Activated CD8-positive, alpha-beta memory T cell treated with anti-CD3 and anti-CD28 coated beads, Interleukin-2, amount 10 ng/mL, durations not matched to agents 7 days and 5 days (primary cell): ENCODE measurements at places on chromosomes 4 and X.

DNA sequence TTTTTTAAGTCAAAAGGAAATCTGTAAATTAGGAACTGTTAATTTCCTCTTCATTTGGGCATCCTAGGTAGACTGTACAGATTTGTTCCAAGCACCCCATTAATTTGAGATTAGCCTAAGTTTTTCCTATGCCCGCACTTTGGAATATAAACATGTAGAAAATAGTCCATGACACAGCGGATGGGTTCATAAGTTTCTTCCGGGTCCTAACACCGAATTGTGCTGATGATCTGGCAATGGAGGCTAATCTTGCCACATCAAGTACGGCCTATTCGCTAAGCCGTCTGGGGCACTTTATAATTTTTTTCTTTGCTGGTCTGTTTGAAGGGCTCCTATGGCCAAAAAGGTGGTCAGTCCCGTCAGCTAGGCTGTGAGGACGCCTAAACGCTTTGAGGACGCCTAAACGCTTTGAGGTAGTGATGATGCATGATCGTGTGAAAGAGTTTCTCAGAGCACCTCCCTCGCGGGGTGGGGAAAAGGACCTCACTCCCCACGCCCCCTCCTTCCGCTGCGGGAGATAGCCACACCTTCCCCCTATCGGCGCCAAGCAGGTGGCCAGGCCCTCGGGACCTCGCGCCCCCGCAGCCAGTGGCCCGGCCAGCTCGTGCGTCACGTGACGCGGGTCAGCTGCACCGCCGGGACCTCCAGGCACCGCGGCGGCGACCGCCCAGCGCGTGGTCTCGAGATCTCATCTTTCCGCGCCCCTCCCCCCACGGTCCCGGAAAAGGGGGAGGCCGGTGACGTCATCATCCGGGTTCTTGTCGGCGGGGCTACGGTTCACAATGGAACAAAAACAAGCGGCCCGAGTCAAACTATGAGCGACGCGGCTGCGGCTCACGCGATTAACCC lies 977 bp upstream of the USP9X start:
- no peaks in the 10 kb centered on the region for H3K27me3 ChIP-seq
- H3K4me3 ChIP-seq = peak overlapping the region; percentile 87
- peak overlapping the region; percentile 99 for H3K27ac ChIP-seq
- DNase-seq = peak; percentile 95

DNA sequence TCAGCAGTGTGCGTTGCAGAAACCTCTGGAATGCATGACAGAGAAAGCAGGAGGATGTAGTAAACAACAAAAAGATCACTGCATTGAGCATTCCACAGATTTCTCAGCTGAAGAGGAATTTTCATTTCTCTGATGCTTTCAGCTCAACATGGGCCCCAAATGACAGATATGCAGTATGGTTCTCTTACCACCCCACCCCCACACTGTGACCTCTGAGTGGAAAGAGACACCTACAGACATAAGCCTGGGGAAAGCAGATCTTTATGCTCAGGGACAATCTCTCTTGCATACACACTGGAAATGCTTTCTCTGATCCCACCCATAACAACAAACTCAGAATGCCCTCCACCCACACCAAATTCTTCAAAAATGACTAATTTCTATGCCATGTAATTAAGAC lies 983.7 kb upstream of the LCORL start:
- H3K4me3 ChIP-seq = no peak overlapping the region
- H3K4me1 ChIP-seq = no peaks in the 10 kb centered on the region

DNA sequence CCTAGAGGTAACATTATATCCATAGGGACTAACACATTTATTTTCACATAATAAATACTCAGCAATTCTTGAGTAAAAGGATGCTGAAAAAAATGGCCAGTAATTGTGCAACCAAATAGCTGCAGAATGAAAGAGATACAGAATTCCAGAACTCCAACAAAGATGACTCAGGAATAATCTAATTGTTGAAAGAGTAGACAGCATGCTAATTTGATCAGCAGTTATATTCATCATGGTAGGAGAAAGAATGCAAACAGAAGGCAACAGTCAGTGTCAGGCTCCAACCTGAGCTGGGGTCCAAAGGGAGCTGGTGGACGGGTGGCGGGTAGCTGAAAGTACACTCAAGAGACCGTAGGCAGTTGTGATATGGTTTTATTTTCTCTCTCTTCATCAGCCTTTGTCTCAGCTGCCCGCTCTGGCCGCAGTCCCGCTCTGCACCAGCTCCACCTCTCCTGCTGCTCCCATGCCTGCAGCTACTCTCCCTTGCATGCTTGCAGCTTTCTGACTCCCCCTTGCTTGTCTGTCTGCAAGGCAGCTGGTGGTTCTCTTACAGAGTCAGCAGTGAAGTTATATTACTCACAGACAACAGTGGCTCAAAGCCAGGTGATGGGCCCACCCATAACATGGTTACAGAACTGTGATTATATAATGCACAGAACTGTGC lies 1150.1 kb downstream of the STIM2 start:
- no peak overlapping the region for H3K27ac ChIP-seq
- no peak overlapping the region for H3K4me3 ChIP-seq
- DNase-seq = no peak
- no peaks in the 10 kb centered on the region for H3K36me3 ChIP-seq
- no peaks in the 10 kb centered on the region for H3K4me1 ChIP-seq

DNA sequence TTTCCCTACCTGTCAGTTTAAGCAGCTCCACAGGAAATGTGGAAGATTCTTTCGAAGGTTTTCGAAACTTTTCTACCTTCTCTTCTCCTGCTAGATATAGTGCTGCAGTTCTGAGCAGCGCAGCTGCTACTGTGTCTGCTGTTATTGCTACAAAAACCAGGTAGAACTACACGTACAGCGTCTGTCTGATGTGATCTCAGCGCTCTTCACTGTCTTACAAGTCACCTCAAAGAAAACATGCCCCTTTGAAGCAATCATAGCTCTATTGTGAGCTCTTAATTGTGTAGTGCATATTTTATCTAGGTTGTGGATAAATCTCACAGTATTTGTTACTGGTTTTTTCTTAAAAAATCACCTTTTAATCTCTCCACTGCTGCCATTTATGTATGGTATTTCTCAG lies 147.6 kb upstream of the BMPR1B start:
- H3K4me3 ChIP-seq = no peak overlapping the region
- no peaks in the 10 kb centered on the region for H3K36me3 ChIP-seq
- DNase-seq = no peak
- H3K27me3 ChIP-seq = no peaks in the 10 kb centered on the region

- peaks cover 4% of the 10 kb centered on the region for H3K36me3 ChIP-seq
- no peak overlapping the region for H3K4me3 ChIP-seq
- H3K4me1 ChIP-seq = peaks cover 5% of the 10 kb centered on the region
- DNase-seq = no peak
- no peaks in the 10 kb centered on the region for H3K27me3 ChIP-seq
These were observed 8.2 kb upstream of the AFF1 start for GRCh38 chr4:86926435-86927086.

- peaks cover 76% of the 10 kb centered on the region for H3K4me1 ChIP-seq
- H3K36me3 ChIP-seq = peaks cover 22% of the 10 kb centered on the region
- peak overlapping the region; percentile 79 for H3K27ac ChIP-seq
These were observed 21.8 kb upstream of the TNIP3 start for GRCh38 chr4:121185960-121186359.

- H3K4me3 ChIP-seq = no peak overlapping the region
- no peak for DNase-seq
- H3K4me1 ChIP-seq = peaks cover 3% of the 10 kb centered on the region
- no peak overlapping the region for H3K27ac ChIP-seq
These were observed 178.4 kb downstream of the ARHGAP10 start for GRCh38 chr4:147910315-147910714.

DNA sequence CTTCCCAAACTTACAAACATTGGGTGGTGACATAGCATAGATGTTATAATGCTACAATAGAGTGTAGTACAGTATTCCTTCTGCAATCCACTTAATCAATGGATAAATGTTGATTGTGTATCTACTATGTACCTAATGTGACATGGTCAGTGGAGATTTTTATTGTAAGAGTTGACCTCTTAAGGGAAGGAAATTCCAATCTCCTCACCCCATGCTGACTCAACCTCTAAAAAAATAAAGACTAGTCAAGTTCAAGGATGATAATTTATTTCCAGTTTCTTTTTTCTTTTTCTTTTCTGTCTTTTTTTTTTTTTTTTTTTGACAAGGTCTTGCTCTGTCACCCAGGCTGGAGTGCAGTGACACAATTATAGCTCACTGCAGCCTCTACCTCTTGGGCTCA lies 206.5 kb upstream of the STS start:
- no peak for DNase-seq
- H3K36me3 ChIP-seq = no peaks in the 10 kb centered on the region
- no peaks in the 10 kb centered on the region for H3K4me1 ChIP-seq
- no peak overlapping the region for H3K27ac ChIP-seq
- no peak overlapping the region for H3K4me3 ChIP-seq
- H3K27me3 ChIP-seq = no peaks in the 10 kb centered on the region

DNA sequence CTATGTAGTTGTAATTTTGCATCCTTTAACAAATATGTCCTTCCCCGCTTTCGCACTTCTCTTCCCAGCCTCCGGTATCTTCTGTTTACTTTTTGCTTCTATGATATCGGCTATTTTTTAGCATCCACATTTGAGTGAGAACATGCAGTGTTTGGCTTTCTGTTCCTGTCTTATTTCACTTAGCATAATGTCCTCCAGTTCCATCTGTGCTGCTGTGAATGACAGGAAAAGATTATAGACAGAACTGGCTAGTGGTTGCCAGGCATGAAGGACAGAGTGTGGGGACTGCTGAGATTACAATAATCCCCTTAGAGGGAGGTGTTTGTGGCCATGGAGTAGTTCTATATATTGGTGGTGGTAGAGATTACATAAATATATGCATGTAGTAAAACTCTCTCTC lies 588.6 kb downstream of the NLGN4X start:
- no peak for DNase-seq
- no peak overlapping the region for H3K27ac ChIP-seq
- H3K27me3 ChIP-seq = no peaks in the 10 kb centered on the region
- no peaks in the 10 kb centered on the region for H3K4me1 ChIP-seq

DNA sequence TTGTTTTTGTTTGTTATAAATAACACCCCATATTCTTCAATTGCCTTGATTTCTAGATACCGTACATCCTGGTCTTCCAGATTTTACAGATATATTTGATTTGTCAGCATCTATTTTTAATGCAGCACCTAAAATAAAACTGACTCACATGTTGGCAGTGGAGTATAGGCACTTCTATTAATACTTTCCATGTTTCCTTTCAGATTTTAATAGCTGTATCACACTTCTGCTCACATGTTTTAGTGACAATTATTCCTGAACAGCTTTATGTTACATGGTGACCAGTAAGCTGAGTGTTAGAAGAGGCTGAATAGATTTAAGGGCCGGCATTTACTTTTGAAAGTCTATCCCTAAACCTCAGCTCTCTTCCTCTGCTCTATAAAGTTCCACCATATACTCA lies 46.1 kb downstream of the C4orf46 start:
- H3K27ac ChIP-seq = no peak overlapping the region
- peaks cover 12% of the 10 kb centered on the region for H3K27me3 ChIP-seq
- no peak for DNase-seq
- no peaks in the 10 kb centered on the region for H3K36me3 ChIP-seq
- no peak overlapping the region for H3K4me3 ChIP-seq
- no peaks in the 10 kb centered on the region for H3K4me1 ChIP-seq

DNA sequence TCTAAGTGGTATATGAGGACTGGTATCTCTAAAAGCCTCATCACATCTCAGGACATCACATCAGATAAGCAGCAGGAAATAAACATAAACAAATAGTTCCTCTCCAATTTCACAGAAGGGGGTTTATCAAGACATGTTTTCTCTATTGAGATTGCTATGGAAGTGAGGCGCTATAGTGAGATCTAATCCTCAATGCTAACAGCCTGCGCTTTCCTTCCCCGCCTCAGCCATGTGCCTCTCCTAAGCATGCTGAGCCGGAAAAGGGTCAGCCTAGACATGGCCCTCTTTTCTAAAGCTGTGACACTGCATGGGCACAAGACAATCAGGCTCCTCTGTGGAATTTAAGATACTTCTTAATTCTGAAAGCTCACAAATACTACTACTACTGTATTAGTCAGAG lies 286.1 kb downstream of the INPP4B start:
- H3K4me1 ChIP-seq = peaks cover 19% of the 10 kb centered on the region
- no peaks in the 10 kb centered on the region for H3K36me3 ChIP-seq
- no peak overlapping the region for H3K27ac ChIP-seq
- DNase-seq = no peak
- no peaks in the 10 kb centered on the region for H3K27me3 ChIP-seq

- H3K4me3 ChIP-seq = peak overlapping the region; percentile 80
- peaks cover 39% of the 10 kb centered on the region for H3K4me1 ChIP-seq
- DNase-seq = no peak
- peaks cover 28% of the 10 kb centered on the region for H3K36me3 ChIP-seq
These were observed 1.2 kb upstream of the CDK16 start for GRCh38 chrX:47217121-47217851.

DNA sequence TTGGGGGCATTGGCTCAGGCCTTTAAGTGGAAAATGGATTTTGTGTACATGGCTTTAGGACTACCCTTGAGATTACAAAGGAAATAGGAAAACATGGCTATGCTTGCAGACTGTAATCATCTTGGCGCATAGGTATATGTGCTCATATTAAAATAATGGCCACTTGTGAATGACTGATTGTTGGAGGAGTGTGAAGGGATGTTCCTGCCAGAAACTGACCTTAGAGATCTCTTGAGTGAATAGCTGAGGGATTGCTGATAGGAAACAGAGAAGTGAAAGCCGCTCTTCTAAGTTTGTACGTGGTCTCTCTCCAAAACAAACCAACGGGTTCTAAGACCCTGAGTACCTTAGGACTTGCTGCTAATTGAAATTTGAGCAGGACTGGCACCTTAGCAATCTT lies 186.0 kb downstream of the MGST2 start:
- H3K4me3 ChIP-seq = no peak overlapping the region
- peaks cover 36% of the 10 kb centered on the region for H3K27me3 ChIP-seq
- H3K36me3 ChIP-seq = no peaks in the 10 kb centered on the region
- H3K27ac ChIP-seq = no peak overlapping the region
- no peak for DNase-seq

DNA sequence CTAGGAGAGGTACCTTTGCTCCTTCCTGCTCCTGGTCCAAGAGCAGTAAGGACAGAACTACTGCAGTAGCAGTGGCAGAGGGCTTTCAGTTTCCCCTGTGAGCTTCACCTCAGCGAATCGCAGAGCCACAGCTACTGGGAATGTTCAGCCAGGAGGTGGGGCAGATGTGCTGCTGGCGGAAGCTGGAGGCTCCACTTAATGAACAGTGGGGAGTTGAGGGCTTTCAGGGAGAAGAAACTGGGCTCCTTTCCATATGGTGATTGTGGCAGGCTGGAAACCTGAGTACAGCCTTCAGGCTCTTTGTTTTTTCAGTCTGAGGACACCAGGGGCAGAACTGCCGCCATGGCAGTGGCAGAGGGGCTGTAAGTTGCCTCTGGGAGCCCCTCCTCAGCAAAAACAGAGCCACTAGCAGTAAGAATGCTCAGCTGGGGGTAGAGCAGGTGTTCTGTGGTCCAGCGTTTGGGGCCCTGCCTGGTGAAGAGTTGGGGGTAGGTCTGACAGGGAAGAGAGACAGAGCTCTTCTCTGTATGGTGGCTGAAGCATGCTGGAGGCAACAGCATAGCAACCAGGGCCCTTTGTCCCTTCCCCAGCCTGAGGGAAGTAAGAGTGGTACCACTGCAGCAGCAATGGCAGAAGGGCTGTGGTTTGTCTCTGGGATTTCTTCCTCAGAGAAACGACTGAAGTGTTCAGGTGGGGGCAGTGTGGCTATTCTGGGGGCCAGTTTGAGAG lies 106.0 kb upstream of the GRXCR1 start:
- no peaks in the 10 kb centered on the region for H3K27me3 ChIP-seq
- H3K4me3 ChIP-seq = no peak overlapping the region
- no peaks in the 10 kb centered on the region for H3K36me3 ChIP-seq
- H3K27ac ChIP-seq = no peak overlapping the region
